Stimulated activated CD4-positive, alpha-beta T cell treated with anti-CD3 and anti-CD28 coated beads, Interleukin-12 subunit alpha, Interleukin-12 subunit beta, amount 100 ng/mL, for 24 hours (primary cell): ENCODE measurements at places on chromosomes 13 and 19.

DNA sequence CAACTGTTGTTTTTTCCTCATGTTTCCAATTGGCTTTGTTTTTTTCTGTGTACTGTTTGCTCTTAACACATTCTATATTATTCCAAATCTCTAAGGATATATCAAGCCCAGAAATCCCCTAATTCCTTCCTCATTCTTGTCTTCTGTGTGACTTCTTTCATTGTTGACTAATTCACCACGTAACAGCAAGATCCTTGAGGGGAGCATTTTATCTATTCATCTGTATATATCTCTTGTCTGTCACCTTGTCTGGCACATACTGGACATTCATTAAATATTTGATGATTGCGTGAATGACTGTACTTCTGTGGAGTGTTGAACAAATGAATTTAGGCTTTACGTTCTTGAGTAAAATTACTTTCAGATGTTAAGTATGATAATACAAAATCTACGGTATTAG lies 44.8 kb upstream of the OLFM4 start:
- no peak for DNase-seq

DNA sequence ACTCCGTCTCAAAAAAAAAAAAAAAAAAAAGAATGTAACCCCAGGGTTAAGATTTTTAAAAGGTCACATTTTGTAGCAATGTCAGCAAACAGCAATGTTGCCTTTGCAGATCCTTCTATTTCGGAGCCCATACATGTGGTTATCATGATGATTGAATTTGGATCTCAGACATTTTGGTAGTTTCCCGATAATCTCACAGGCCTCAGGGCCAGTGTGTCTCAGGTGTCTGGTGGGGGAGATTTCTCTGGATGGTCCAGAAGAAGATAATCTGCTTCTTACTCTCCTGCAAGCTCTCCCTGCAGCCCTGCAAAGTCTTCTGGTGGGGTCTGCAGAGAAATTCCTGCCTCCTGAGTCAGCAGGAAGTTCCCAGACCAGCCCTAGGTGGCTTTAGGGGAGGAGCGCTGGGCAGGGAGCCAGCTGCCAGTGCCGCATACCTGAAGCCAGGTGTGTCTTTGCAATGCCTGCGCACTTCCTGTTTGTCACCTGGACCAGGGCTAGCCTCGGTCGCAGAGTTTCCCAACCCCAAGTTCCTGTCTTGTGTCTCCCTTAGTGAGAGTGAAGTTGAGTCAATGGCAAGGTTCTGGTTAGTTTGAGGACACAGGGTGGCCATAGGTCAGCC lies 1.4 kb downstream of the SH2D3A start:
- no peak for DNase-seq

DNA sequence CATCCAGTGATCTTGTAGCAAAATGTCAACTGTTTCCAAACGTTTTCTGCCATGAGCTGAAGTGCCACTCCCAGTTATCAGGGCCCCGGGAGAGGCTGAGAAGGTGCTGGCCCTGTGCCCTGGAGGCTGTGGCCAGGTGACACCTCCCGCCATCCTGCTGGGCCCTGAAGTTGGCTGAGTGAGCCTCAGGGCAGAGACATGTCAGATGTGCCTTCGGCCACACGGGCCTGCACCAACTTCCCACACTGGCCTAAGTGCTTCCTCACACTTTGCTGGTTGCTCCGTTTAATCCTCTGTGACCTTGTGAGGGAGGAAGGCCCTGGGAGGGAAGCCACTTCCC lies 4.8 kb downstream of the ADPRHL1 start:
- DNase-seq: no peak

DNA sequence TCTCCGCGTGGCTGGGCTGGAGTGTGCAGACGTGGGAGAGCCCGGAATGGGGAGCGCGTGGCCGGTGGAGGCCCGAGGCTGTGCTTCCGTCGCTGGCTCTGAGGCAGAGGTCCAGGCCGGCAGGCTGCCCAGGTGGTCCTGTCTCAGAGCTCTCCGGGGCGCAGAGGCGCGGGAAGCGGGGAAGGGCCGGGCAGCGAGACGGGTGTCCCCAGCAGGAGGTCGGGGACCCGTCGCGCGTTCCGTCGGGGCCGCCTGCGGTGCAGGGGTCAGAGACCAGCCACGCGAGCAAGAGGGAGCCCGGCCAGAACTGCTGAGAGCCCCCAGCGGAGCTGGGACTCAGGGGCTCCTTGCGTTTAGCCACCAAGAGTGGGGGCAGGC lies 1.3 kb upstream of the C1QTNF9 start:
- no peak for DNase-seq

- DNase-seq: no peak
Measured at GRCh38 chr13:39565036-39565949, 37.7 kb downstream of the LHFPL6 start.

- no peak for DNase-seq
Measured at GRCh38 chr19:2619076-2619475, 83.4 kb downstream of the GNG7 start.

- no peak for DNase-seq
Measured at GRCh38 chr13:48167866-48168265, 65.1 kb upstream of the ITM2B start.

DNA sequence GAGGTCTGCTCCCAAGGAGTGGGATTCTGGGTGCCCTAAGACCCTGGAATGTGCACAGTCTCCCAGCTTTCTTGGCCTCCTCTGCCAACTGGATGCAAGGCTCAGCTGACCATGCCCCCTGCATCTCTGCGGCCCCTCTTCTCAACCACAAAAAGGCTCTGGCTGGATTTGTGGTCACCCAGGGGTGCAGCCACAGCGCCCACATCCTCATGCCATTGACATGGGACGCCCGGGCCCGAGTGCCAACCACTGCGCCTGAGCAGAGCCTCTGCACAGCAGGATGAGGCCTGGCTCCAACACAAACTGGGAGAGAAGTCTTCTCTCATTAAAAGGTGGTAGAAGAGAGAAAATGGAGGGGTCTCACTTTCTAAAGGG lies 103.5 kb downstream of the FOXO1 start:
- no peak for DNase-seq
